Breast epithelium (tissue), 4 donors: ENCODE measurements at places on chromosomes 5 and 9. TPM values are rescaled to one million over a fixed set of nuclear protein-coding genes. Genes with fewer than 3 reads are reported as not detected.

The GHR gene
- total RNA-seq: 25.6 TPM

The ACOT12 gene
- not detected for total RNA-seq

The NTNG2 gene
- total RNA-seq: under 0.01 TPM

The PCAT7 gene
- total RNA-seq: not detected

The OTP gene
- 0.15 TPM for total RNA-seq

The PCDHA2 gene
- total RNA-seq: 0.33 TPM

The FOXE1 gene
- total RNA-seq: not detected

The ASPN gene
- 3.9 TPM for total RNA-seq

The PAX5 gene
- total RNA-seq: not detected

The LCN9 gene
- 0.64 TPM for total RNA-seq

DNA sequence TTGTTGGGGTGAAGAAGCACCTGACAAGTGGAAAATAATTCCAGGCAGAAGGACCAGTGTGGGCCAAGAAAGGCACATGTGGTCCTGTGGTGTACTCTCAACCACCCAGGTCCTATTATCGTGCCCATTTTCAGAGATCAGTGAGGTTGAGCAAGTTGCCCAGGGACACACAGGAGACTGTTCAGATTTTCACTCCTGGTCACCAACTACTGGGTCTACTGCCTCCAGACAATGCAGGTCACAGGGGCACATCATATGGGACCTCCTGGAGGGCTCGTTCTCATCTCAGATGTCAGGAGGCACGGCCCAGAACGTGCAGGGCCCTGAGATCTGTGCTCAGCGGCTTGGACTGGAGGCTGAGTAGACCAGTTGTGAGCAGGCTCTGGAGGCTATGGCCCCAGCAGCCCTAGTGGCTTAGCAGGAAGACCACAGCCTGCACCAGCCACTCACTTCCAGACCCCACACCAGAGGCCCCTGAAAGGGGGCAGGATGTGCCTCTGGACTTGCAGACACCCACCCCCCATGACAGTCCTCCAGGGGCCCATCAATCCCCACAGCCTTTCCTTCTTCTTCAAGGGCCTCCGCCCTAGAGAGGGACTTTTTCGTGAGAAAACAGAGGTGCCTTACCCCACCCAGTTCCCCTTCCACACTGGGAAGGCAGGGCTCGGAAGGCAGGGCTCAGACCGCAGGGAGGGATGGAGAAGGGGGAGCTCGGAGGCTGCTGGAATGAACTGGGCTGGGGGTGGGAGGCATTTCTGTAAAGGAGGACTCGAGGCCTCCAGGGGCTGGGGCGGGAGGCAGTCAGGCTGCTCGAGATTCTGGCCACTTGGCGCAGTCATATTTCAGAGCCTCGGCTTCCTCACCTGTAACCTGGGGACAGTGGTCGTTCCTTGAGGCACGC is 82.7 kb upstream of the NEURL1B start:
- peak overlapping the region; percentile 77 for H3K27ac ChIP-seq
- no peaks in the 10 kb centered on the region for H3K4me1 ChIP-seq
- no peaks in the 10 kb centered on the region for H3K27me3 ChIP-seq
- H3K36me3 ChIP-seq: no peaks in the 10 kb centered on the region

GRCh38 chr5:105030153-105030552 is 1467.6 kb upstream of the NUDT12 start:
- H3K27ac ChIP-seq: no peak overlapping the region
- no peak for DNase-seq
- no peaks in the 10 kb centered on the region for H3K4me1 ChIP-seq
- H3K27me3 ChIP-seq: no peaks in the 10 kb centered on the region
- no peaks in the 10 kb centered on the region for H3K36me3 ChIP-seq
- H3K4me3 ChIP-seq: no peak overlapping the region

DNA sequence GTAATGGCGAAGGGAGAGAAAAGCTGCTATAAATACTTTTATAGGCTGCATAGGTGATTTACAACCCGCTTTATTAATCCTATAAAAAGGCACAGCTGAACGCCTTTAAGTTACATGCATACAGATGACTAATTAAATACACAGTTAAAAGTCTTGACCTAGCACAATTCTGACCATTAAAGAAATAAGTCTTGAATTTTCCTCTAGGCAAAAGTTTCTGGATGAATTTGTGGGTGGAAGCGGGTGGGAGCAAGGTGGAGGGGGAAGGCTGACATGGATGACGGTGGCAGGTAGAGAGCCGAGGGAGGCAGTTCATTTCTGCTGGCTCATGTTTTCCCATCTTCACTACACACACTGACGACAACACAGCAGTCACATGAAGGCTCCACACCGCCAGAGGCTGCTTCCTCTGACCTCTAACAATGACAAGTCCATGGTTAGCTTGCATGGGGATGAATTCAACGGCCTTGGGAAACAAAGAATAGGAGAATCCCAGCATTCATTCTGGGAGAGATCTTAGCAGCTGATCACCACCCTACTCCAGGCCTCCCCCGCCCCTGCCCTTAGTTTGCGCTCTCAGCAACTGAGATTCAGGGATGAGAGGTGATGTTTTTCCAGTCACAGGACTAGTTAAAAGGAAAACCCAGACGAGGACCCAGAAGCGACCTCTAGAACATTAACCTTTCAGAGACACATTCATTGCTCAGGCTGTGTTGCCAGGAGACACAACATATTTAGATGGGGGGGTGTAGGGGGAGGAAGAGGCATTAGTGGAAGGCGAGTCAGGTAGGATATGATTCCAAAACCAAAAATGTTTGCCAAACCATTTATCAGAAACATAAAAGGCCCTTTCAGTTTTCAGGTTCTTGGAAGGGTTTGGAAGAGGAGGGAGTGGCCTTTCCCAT is 329.3 kb downstream of the PIK3R1 start:
- H3K36me3 ChIP-seq: no peaks in the 10 kb centered on the region
- H3K27ac ChIP-seq: peak overlapping the region; percentile 12
- H3K4me3 ChIP-seq: no peak overlapping the region
- no peaks in the 10 kb centered on the region for H3K4me1 ChIP-seq
- no peak for DNase-seq

DNA sequence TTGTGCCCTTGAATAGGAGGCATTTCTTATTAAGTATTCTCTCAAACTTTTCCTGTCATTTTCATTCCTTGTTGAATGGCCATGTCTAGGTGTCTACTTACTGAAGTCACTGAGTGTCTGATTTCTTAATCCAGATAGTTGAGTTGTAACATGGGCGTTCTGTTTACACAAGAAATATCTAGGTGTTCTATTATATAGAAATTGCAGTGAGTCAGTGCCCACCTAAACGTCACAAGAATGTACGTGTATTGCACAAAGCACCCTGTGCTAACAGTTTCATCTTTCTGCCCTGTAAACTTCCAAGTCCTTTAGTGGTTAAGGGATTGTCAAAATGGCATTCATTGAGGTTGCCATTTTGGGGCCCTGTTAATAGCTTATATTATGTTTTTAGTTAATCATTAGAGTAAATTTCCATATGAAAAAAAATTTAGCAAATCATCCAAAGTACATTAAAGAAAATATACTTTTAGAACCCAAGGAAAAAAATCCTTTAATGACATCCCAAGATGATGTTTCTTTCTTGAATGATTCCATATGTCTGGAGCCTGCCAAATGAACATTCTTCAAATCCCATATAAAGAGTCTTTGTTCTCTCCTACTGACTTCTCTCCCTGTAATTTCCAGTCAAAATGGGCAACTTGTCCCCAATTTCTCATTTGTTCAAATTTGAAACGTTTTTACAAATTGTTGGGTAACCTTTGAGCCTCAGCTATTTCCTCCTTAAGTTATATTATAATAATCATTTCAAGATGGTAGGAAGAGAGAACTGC is 114.2 kb downstream of the GOLPH3 start:
- DNase-seq: no peak
- no peaks in the 10 kb centered on the region for H3K36me3 ChIP-seq
- H3K27ac ChIP-seq: no peak overlapping the region

DNA sequence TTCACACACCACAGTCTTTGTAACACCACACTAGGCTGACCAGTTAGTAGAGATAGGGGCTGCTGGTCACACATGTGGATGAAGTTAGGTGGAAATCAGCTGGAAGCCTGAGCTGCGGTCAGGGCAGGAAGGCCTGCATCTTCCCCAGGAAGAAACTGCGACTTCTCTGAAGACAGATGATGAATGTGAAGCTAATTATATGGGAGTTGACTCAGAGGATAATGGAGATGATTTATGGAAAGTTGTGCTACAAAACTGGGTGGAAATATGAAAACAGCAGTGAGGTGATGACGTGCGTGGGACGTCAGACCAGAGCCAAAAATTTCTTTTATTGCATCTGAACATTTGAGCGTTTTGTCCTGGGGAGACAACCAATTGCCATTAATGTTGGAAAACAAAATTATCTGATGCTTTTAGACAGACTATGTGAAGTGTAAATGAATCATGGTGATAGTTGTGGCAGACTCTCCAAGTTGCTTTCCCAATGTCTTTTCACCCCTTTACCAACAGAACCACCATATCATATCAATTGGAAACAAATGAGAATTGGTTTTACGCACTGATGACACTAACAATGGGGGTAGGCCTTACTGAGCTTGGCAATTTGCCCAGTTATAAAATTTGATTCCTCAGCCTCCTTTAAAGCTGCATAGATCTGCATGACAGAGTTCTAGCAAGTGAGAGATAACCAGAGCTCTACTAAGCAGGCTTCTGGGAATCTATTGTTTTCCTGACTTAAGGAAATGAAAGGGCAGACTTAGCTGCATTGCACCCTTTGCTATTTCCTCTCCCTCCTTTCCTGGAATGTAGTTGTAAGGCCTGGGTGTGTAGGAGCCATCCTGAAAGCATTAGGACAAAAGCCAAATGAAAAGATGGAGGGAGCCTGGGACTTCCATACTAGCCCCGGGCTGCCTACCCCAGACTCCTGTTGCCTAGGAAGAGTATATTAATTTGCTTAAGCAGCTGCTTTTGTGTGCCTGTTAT is 84.0 kb downstream of the RAB3C start:
- H3K4me3 ChIP-seq: no peak overlapping the region
- no peaks in the 10 kb centered on the region for H3K27me3 ChIP-seq
- no peak overlapping the region for H3K27ac ChIP-seq
- no peak for DNase-seq

DNA sequence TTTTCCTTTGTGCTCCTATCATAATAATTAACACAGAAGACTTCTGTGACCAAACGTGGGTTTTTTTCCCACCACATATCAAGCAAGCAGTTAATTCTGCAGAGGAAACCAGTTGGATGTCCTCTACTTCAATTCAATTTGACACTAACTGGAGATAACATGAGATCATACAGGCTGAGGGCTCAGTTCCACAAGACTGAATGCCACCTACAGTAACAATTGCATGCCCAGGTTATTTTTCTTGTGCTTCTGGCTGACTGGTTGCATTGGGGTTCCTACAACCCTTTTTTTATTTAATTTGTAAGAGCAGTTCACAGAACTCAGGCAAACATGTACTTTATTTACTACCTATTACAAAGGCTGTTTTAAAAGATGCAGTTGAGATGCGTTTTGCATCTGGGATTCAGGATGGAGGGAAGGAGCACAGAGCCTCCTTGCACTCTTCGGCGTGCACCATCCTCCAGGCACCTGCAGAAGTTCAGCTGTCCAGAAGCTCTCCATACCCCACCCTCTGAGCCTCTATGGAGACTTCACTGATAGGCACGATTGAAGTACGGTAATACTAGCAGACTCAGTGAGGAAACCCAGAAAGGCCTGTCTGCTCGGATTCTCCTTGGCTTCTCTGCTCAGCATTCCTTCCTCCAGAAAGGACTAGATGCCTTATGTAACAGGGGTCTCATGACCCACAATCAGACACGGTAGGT is 425.2 kb upstream of the CDH9 start:
- no peak overlapping the region for H3K27ac ChIP-seq
- H3K4me3 ChIP-seq: no peak overlapping the region
- no peak for DNase-seq
- no peaks in the 10 kb centered on the region for H3K4me1 ChIP-seq
- H3K36me3 ChIP-seq: no peaks in the 10 kb centered on the region

GRCh38 chr5:40027400-40027799 is 602.6 kb upstream of the DAB2 start:
- H3K4me3 ChIP-seq: no peak overlapping the region
- no peak for DNase-seq
- H3K27ac ChIP-seq: no peak overlapping the region
- H3K36me3 ChIP-seq: no peaks in the 10 kb centered on the region

- H3K36me3 ChIP-seq: no peaks in the 10 kb centered on the region
- H3K4me3 ChIP-seq: no peak overlapping the region
- H3K4me1 ChIP-seq: no peaks in the 10 kb centered on the region
- no peak for DNase-seq
- H3K27ac ChIP-seq: no peak overlapping the region
Observed at GRCh38 chr5:17406423-17406838, 91.6 kb upstream of the TAF11L2 start.

GRCh38 chr5:98774192-98775033 is 950 bp downstream of the RGMB start:
- no peaks in the 10 kb centered on the region for H3K4me1 ChIP-seq
- peak overlapping the region; percentile 95 for H3K4me3 ChIP-seq
- no peaks in the 10 kb centered on the region for H3K27me3 ChIP-seq
- peak; percentile 62 for DNase-seq

- H3K36me3 ChIP-seq: no peaks in the 10 kb centered on the region
- H3K4me3 ChIP-seq: no peak overlapping the region
- H3K27ac ChIP-seq: peak overlapping the region; percentile 12
- DNase-seq: no peak
- H3K27me3 ChIP-seq: no peaks in the 10 kb centered on the region
Observed at GRCh38 chr5:170361616-170362015, 27.6 kb downstream of the KCNMB1 start.

- no peaks in the 10 kb centered on the region for H3K27me3 ChIP-seq
- no peaks in the 10 kb centered on the region for H3K4me1 ChIP-seq
- H3K36me3 ChIP-seq: no peaks in the 10 kb centered on the region
Observed at GRCh38 chr9:105206821-105207699, 37.4 kb upstream of the SLC44A1 start.

DNA sequence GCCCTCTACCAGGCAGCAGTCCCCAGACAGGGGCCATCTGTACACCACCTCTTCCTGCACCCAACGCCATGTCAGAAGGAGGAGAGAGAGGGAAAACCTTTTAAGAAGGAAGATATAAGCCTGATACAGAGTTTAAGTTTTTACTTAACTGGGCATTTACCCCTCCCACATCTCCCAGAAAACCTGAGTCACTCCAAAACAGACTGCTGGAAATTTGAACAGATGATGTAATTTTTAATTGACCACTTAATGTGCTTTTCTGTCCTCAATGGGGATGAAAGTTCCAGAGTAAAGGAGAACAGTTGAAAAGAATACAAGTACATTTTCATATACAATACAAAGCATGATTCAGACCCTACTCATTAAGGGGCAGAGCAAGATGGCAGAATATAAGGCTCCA is 63.9 kb downstream of the TTC39B start:
- H3K27ac ChIP-seq: peak overlapping the region; percentile 15
- H3K27me3 ChIP-seq: no peaks in the 10 kb centered on the region
- no peaks in the 10 kb centered on the region for H3K36me3 ChIP-seq
- H3K4me1 ChIP-seq: no peaks in the 10 kb centered on the region

GRCh38 chr5:76305775-76306174 is 97.3 kb upstream of the IQGAP2 start:
- no peak overlapping the region for H3K4me3 ChIP-seq
- no peaks in the 10 kb centered on the region for H3K4me1 ChIP-seq
- no peaks in the 10 kb centered on the region for H3K27me3 ChIP-seq

GRCh38 chr5:10140195-10140973 is 109.3 kb downstream of the ATPSCKMT start:
- H3K4me3 ChIP-seq: no peak overlapping the region
- no peak overlapping the region for H3K27ac ChIP-seq
- no peaks in the 10 kb centered on the region for H3K27me3 ChIP-seq
- H3K36me3 ChIP-seq: no peaks in the 10 kb centered on the region
- no peaks in the 10 kb centered on the region for H3K4me1 ChIP-seq

- no peak overlapping the region for H3K4me3 ChIP-seq
- H3K4me1 ChIP-seq: no peaks in the 10 kb centered on the region
- DNase-seq: no peak
- no peaks in the 10 kb centered on the region for H3K27me3 ChIP-seq
Observed at GRCh38 chr5:83368835-83369234, 102.7 kb upstream of the VCAN start.
